ENCODE measurements at places on chromosomes 4 and X.

- DNase-seq: no peak
These were observed 223.7 kb downstream of the QDPR start for GRCh38 chr4:17288151-17288550.

- no peak for DNase-seq
These were observed 46.3 kb upstream of the ADRA2C start for GRCh38 chr4:3719836-3720235.

- no peak for DNase-seq
These were observed 242.3 kb downstream of the RPA4 start for GRCh38 chrX:97126020-97126419.

GRCh38 chr4:7004331-7004730 lies 38.8 kb upstream of the TADA2B start:
- DNase-seq: no peak

GRCh38 chr4:183828125-183828524 lies 77.0 kb upstream of the STOX2 start:
- no peak for DNase-seq

- no peak for DNase-seq
These were observed 10.1 kb upstream of the SAP30 start for GRCh38 chr4:173360587-173361221.

Measured in endothelial cell (in vitro differentiated cells).